HEK293T (cell line): ENCODE measurements at places on chromosomes 2 and 18.

DNA sequence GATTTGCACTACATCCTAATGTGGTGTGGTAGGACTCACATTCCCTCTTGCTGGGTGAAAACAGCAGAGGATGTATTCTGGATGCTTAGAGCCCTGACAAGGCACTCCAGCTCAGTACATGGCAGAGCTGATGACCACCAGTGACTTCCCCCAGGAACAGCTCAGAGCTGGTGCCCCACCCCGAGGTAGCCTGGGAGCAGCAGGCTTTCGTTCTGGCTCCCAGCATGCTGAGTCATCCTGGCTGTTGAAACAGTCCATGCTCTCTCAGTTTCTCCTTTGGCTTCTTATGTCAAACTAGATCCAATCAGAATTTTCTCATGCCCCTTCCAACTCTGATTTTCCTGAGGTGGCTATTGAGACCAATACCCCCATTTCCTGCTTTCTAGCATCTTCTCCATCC lies 438.2 kb downstream of the NBAS start:
- DNase-seq, result no peak

DNA sequence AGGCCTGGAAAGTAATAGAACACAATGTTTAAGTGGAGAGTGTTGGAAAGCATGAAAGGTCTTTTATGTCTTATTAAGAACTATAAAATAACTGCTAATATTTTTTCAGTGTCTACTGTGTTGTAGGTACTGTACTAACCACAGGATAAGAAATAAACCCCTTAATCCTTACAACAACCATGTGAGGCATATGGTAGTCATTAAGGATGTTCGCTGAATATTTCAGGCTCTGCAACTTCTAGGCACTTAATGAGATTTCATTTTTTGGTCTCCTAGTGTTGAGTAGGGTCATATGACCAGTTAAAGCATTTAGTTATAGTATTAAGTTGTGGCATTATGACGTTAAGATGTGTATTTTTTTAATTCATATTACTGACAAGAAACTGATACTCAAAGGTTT lies 346.6 kb upstream of the KCNH7 start:
- DNase-seq, result no peak

GRCh38 chr2:152924722-152925121 lies 206.3 kb downstream of the ARL6IP6 start:
- no peak for DNase-seq

DNA sequence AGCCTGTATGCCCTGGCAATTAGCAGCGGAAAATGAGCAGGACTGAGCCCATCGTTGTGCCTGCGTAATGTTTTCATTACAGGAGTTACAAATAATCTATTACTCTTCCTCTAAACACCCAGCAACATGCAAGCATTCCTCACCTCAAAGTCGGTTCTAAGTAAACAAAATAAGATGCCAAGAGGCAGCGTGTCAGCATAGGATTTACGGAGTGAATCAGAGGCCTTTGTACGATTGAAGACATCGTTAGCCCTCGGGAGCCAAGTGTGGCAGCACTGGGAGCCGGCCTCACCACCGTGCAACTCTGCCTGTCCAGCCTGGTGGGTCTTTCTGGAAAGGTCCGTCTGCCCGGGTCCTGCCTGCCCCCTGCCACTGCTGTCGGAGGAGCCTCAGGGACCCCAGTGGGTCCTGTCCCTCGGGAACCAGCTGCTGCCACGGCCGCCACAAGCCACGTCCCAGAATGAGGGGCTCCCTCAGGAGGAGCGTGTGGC lies 80.1 kb upstream of the CTDP1 start:
- no peak for DNase-seq

DNA sequence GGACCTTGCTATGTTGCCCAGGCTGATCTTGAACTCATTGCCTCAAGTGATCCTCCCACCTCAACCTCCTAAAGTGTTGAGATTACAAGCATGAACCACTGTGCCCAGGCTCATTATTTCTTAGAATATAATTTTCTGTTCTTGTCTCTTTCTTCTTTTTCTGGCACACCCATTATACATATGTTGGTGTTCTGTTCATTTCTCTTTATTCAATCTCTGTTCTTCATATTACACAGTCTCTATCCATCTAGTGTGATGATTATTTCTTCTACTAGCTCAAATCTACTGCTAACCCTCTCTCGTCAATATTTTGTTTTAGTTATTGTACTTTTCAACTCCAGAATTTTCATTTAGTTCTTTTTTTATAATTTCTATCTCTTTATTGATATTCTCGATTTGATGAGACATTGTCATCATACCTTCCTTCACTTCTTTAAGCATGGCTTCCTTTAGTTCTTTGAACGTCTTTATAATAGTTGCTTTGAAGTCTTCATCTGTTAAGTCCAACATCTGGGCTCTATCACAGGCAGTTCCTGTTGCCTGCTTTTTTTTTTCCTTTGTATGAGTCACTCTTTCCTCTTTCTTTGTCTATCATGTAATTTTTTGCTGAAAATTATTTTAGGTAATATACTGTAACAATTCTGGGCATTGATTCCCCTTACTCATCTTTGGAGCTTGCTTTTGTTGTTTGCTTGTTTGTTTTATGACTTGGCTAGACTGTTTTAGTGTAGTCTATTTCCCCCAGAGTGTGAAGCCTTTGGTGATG lies 196.4 kb upstream of the NABP1 start:
- DNase-seq, result no peak

DNA sequence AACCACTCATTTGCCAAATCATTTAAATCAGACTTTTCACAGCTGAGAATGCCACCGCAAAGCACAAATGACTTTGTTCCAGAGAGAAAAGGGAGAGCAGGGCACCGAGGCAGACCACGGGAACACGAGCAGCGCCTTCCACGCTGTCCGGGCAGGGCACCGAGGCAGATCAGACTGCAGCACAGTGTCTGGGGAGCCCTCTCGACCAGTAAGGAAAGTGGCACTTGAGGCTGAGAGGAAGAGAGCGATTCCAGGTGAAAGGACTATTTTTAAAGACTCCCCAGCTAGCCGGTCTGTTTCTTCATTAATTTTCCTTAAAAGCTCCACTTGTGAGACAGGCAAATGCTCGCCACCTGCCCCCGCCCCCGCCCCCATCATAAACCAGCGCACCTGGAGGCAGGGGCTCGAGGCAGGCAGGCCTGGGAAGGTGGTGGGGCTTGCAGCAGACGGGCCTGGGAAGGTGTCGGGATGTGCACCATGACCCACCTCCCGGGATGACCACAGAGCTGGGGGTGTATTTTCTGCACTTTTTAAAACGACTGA lies 80.9 kb upstream of the CTDP1 start:
- no peak for DNase-seq
